ENCODE measurements at places on chromosomes 7 and 10.

GRCh38 chr7:158536871-158537515 is 50.6 kb downstream of the PTPRN2 start:
- no peak for DNase-seq

- no peak for DNase-seq
These were observed 131.0 kb upstream of the EEPD1 start for GRCh38 chr7:36021917-36022550.

DNA sequence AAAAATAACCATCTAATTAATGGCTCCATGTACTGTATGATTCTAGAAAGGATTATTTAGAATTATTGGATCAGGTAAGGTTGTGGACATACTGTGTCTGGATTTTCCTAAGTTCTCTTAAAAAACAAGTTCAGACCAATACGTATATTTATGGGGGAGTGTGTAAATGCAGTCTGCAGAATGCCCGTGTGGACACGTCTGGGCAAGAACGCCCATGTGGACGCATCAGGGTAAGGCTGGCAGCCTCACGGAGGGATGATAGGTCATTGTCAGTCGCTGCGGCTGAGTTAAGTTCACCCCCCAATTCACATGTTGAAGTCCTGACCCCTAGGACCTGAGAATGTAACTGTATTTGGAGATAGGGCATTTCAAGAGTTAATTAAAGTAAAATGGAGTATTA is 160.0 kb upstream of the SHH start:
- DNase-seq: no peak

DNA sequence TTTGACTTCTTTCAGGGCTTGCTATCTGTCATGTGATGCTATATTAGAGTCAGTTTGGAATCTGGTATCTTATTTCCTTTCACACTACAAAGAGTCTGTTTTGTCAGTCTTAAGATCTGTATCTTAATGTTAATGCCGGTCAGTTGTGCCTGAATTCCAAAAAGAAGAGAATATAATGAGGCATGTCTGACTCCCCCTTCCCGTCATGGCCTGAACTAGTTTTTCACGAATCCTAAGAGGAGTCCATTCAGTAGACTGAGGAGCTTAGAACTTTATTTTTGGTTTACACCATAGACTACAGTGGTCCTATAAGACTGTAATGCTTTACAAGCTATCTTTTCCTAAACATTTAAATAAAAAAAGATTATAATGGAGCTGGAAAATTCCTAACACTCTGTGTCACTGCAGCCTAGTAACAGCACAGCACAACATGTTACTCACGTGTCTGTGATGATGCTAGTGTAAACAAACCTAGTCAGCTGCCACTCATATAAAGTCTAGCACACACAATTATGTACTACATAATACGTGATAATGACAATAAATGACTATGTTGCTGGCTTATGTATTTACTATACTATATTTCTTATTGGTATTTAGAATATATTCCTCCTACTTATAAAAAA is 50.6 kb downstream of the VPS41 start:
- no peak for DNase-seq

DNA sequence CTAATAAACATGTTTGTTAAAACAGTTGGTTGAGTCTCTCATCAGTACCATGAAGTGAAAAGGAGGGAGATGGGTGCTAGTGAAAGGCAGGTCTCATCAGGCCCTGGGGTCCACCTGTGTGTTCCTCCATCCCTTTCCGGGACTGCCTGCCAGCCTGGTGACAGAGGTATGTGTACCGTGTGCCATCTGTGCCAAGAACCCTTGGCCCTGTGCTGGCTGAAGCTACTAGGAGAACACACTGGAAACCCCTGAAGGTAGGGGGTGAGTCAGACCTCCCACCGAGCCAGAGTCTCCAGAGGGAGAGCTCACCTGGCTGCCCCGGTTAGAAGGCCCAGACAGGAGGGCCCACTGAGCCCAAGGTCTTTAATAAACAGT is 2.3 kb downstream of the DDIT4 start:
- no peak for DNase-seq

DNA sequence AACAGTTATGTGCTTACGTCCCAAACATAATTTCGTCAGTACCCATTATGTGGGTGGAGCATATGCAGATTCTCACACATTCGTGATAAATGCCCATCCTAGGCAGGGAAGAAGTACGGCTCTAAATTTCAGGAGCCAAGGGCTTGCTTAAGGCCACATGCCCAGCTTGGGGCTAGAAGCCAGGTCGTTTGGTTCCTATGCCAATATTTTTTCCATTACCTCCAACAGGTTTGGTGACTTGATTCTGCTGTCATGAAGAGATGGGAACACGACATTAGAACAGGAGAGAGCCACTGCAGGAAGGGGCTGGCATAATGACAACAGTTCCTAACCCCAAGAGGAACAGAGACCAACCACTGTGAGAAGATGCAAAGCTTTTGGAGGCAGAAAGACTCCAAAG is 85.1 kb downstream of the HIPK2 start:
- no peak for DNase-seq

DNA sequence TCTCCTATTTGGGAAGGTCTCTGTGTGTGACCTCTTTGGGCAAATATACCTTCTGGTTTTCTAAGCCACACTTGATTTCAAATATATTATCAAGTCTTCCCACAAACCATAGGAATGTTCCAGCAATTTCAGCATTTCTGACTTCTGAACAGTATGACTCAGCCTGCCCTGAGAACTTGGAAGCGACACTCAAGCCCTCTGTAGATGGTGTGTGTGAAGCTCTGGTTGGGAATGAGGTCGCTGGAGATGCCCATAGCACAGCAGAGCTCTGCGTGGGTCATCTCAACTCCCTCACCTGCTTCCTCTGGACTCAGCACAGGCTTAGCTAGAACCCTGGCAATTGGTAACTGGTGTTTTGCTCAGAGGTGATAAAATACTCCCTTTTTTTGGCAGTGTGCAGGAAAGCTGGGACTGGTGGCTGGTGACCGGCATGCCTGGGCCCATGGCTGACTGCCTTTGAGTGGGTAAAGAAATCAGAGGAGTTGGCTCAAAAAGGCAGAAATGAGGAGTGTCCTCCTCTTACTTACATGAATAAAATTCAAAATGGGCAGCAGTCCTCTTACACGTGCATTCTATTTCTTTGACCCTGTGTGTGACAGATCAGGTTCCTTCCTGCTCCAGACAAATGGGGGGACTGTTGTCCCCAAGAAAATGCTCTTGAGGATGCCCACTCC is 87.5 kb upstream of the NRP1 start:
- DNase-seq: no peak

DNA sequence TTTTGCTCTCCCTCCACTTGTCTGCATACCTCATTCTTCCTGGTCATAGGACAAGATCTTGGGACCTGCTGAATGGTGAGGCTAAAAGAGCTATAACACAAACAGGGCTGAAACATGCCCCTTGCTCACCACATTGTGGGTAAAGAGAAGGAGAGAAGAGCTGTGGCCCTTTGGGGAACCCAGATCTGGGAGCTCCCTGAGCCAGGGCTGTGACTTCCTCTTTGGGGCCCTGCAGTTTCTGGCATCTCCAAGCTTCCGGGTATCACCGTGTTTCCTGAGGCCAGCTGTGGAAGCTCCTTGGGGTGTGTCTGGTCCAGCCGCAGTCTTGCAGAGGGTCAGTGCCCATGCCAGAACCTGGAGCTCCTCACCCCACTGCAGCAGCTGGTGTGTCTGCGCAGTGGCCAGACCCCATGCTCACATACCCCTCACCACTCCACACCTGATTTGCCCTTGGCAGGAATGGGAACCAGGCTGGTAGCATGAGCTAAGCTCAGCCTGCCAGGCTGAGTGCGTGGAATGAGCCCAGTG is 34.0 kb downstream of the DKK1 start:
- no peak for DNase-seq

GRCh38 chr7:17679458-17679857 is 260.8 kb downstream of the SNX13 start:
- DNase-seq: no peak

DNA sequence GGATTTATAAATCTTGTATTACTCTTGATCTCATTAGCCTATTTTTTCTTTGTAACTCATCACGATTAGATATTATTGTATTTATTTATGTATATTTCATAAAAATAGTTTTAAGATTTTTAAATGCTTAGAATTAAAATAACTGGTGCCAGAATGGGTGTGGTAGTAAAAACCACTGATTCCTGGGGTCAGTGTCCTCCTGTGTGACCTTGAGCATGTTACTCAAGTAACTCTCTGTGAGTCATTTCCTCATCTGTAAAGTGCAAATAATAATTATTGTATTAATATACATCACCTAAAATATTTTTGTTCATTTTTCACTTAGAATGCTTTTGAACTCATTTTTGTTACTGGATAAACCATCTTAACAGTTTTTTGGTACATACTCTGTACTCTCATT is 91.3 kb upstream of the TMEM229A start:
- no peak for DNase-seq

GRCh38 chr7:153567426-153567825 is 484.8 kb upstream of the DPP6 start:
- no peak for DNase-seq

- DNase-seq: no peak
These were observed 15.4 kb downstream of the NSUN6 start for GRCh38 chr10:18635995-18636394.

DNA sequence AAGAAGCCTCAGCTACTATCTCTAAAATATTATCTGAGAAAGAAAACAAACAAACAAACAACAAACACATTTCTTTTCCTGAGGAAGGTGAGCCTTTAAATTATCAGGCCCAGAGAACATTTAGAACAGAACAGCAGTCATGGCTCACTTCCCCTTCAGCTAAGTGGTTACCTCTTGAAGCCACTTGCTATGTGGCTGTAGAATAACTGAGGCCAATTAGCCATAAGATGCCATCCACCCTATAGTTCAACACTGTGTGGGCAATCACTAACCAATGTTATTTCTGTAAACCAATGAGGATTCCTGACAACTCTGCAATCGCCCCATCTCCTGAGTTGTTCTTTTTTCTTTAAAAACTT is 3.7 kb upstream of the UPP1 start:
- DNase-seq: no peak
